ENCODE measurements at places on chromosomes 7 and 10.

GRCh38 chr10:92323079-92323478 lies 32.1 kb downstream of the MARCHF5 start:
- DNase-seq: no peak

GRCh38 chr10:81027223-81027622 lies 489.5 kb downstream of the SH2D4B start:
- no peak for DNase-seq

DNA sequence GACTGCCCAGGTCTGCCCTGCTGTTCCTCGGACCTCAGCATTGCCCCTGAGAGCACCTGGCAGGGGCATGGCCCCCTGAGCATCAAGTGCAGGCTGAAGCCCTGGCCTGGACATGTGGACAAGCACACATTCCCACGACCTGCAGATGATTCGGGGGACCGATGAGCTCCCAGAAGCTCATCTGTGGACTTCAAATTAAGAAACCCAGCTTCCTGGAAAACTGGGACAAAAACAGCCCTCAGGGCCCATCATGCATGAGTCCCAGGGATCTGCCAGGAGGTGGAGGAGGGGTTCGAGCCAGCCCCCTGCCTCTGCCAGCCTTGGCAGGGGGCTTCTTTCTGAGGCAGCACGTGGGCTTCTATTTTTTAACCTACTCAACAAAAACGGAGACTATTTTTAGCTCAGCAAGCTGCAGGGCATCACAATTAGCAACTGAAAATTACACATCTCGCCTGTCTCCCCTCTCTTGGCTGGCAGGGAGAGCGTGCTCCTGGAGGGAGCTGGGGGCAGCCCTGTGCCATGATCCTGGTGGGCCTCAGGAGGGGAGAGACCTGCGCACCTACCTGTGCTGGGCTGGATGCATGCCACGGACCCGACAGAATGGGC lies 51.8 kb downstream of the RASGEF1A start:
- no peak for DNase-seq

- DNase-seq: no peak
Measured at GRCh38 chr7:14021069-14021468, 31.6 kb upstream of the ETV1 start.

GRCh38 chr10:70321233-70321632 lies 37.4 kb upstream of the NPFFR1 start:
- no peak for DNase-seq
